ENCODE measurements at places on chromosomes 2 and 18. TPM values are rescaled to one million over a fixed set of nuclear protein-coding genes. Genes with fewer than 3 reads are reported as not detected.

GRCh38 chr2:64410671-64411070 lies 43.3 kb upstream of the LGALSL start:
- no peak for DNase-seq

DNAH7 gene
- not detected for total RNA-seq

DNA sequence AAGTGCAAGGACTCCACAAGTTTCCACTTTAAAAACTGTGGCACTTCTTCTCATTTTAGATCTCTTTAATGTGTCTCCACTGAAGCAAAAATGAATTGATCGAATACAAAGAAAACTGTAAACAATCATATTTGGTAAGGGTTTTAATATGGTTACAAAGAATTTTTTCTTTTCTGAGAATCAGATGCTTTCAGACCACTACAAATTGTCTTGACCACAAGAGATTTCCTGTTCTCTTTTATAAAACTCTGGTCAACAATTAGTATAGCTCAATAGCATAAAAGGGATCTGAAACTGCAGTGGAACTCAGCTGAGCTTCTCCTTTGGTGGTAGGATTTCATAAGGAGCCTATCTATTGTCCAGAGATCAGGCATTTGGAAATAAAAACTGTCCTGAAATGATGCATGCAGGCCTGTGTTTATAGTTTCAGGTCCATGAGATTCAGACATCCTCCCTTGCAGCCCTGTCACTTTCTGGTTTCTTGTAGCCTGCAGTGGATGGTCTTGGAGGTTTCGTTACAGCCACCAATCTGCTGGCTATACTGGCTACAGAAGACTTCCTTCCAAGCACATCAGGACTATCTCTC lies 120.0 kb downstream of the DOCK10 start:
- DNase-seq, result no peak

- DNase-seq, result no peak
Observed at GRCh38 chr2:158060835-158061435, 40.7 kb upstream of the UPP2 start.

DNA sequence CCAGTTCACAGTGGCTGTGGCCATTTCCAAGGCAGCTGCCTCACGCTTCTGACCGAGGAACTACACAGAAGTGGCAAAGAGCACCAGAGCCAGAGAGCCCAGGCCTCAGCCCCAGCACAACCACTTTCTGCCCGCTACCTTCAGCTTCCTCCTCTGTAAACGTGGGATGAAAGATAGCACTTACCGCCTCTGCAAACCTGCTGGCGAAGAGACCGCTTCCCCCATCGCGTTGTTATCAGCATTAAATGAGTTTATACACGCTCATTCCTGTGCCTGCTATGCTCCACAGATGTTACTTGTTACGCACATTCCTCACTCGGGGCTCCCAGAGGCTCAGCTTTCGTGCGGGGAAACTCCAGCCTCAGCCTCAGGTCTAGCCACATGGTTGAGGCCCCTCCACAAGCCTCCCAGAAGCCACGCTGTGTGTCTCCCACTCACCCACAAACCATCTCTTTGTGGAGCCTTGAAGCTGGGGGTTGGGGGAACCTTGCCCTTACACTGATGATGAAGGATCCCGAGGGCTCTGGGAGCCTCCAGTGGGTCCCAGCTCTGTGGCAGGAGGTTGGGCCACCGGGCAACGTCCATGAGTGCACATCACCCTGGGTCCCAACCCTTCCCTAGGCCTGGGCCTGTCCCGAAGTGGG lies 63.3 kb upstream of the SMAD7 start:
- no peak for DNase-seq

TUBA3E gene
- total RNA-seq, result not detected

DNA sequence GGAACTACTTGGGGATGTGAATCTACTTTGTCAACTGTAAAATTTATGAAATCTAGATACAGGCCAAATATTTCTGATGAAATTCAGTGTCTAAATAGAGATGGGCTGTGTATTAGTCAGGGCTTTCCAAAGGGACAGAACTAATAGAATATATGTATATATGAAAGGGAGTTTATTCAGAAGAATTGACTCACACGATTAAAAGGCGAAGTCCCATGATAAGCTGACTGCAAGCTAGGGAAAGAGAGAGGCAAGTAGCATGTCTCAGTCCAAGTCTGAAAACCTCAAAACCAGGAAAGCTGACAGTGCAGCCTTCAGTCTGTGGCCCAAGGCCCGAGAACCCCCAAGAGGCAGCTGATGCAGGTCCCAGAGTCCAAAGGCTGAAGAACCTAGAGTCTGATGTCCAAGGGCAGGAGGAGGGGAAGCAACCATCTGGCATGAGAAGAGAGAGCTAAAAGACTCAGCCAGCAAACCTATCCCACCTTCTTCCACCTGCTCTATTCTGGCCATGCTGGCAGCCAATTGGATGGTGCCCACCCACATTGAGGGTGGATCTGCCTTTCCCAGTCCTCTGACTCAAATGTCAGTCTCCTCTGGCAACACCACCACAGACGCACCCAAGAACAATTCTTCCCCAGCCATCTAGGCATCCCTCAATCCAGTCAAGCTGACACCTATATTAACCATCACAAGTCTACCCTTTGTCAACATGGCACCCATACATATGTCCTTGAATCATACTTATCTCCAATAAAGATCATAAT lies 29.3 kb upstream of the MEX3C start:
- no peak for DNase-seq

Measured in naive thymus-derived CD4-positive, alpha-beta T cell (primary cell).